Tibial nerve (tissue), 4 donors: ENCODE measurements at places on chromosomes 13 and 19. TPM values are rescaled to one million over a fixed set of nuclear protein-coding genes. Genes with fewer than 3 reads are reported as not detected.

DNA sequence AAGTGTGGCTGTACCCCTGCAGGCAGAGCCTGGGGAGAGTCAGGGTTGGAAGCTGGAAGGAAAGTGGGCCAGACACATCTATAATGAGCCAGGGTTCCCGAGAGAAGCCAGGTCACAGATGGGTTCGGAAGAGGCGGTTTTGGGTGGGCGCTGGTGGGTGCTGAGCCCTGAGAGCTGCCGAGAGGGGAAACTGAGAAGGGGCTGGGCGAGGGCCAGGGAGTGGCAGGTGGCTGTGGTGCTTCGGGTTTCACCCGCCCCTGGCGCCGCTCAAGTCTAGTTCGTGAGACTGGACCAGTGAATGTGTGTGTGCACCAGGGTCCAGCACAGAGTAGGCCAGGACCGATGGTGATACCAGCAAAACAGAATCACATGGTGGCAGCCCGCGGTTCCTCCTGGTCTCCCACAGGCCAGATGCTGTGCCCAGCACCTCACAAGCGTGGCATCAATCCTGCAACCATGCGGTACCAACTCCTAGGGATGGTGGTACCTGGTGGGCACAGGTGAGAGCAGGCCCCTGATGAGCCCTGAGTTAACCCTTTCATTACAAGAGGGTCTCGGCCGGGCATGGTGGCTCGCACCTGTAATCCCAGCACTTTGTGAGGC is 1.8 kb upstream of the LRRC4B start:
- no peak for DNase-seq

DNA sequence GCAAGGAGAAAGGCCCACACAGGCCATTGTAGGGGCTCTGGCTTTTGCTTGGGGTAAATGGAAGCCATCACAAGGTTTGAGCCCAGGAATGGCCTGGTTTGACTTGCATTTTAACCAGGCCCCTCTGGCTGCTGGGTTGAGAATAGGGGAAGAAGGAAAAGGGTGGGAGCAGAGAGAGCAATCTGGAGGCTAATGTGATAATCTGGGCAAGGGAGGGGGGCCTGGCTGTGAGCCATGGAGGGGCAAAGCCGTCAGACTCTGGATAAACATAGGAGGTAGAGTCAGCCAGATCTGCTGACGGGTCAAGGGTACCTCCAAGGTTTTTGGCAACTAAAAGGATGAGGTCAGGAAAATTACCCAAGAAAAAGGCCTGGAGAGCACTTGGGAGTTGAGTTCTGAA is 41.6 kb downstream of the RFX2 start:
- DNase-seq = no peak

DNA sequence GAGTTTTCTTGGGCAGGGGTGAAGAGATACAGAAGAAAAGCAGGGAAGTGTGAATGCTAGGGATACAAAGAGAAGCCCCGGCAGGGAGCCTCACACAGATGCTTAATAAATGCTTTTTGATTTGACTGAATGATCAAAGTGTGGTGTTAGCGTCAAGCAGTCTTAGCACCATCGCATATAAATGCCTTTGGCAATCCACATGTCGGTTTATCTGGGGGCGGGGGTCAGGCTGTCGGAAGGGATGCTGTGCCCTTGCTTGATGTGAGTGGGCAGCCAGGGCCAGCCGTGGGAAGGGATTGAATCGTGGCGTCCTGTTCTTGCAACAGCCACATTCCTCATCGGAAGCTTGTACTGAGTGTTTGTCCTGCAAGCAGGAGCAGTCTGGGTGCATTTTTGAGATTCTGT is 173.1 kb downstream of the LACC1 start:
- no peak for DNase-seq

Gene KLK10
- total RNA-seq = 0.22 TPM

DNA sequence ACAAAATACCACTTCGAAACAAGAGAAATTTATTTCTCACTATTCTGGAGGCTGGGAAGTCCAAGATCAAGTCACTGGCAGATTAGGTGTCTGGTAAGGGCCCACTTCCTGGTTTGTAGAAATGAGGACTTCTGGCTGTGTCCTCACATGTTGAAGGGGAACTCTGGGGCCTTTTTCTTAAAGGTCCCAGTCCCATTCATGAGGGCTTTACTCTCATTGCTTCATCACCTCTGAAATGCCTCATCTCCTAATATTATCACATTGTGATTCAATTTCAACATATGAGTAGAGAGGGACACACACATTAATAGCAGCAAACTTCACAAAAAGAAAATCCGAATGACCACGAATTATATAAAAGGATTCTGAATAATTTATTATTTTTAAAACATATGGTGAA is 21.6 kb upstream of the SIGLEC14 start:
- DNase-seq = no peak

Gene C5AR2
- total RNA-seq = 7.5 TPM

- no peak for DNase-seq
These were observed 20.8 kb upstream of the EBI3 start for GRCh38 chr19:4208385-4209094.

DNA sequence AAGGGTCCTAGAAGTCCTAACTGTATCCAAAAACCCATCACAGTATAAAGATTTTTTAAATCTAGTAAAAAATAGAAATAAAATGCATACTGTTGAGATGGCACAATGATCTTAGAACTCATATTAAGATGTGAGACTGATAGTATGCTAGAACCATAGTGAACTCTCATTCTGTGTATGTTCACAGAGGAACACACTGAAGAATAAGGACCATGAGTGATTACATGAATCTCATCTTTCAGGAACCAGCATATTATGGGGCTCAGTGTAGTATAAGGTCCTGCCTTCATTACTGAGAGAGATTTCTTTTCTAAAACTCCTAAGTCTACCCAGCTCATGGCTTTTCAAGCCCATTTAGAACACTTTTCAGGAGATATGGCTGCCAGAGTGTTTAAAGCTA is 59.8 kb upstream of the RFC3 start:
- DNase-seq = no peak

GRCh38 chr19:19423322-19423721 is 17.8 kb downstream of the GATAD2A start:
- no peak for DNase-seq

DNA sequence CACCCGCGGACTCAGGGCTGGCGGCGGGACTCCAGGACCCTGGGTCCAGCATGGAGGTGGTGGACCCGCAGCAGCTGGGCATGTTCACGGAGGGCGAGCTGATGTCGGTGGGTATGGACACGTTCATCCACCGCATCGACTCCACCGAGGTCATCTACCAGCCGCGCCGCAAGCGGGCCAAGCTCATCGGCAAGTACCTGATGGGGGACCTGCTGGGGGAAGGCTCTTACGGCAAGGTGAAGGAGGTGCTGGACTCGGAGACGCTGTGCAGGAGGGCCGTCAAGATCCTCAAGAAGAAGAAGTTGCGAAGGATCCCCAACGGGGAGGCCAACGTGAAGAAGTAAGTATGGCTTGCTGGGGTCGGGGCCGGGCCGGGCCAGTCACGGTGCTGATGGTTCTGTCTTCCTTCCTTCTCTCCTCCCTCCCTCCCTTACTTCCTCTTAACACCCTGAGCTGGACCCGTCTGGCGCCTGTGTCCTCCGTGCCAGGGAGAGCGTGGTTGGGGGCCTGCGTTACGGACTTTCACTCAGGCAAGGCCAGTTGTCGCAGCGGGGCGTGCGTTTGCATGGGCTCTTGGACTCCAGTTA is 1.4 kb downstream of the STK11 start:
- no peak for DNase-seq

- no peak for DNase-seq
These were observed 95.4 kb downstream of the CYSLTR2 start for GRCh38 chr13:48749144-48749543.

GRCh38 chr13:71590654-71591148 is 276.3 kb downstream of the DACH1 start:
- no peak for DNase-seq

Gene AMH
- total RNA-seq = 0.59 TPM

GRCh38 chr13:113726961-113727411 is 32.0 kb upstream of the TMEM255B start:
- DNase-seq = no peak

DNA sequence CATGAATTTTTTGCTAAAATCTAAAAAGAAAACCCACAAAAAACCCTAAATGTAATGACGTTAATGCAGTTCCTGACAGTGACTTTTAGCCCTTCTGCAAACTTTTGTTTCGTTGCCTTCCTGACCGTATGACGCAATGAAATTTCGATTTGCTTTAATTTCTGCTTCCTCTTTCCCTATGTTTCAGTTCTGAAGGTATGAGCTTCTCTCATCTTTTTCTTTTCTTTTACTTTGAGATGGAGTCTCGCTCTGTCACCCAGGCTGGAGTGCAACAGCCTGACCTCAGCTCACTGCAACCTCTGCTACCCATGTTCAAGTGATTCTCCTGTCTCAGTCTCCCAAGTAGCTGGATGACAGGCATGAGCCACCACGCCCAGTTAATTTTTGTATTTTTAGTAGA is 6.1 kb upstream of the LILRA5 start:
- no peak for DNase-seq

GRCh38 chr19:50694815-50695145 is 24.8 kb downstream of the SHANK1 start:
- DNase-seq = no peak

GRCh38 chr19:49065905-49066512 is 1.4 kb upstream of the NTF4 start:
- DNase-seq = no peak

DNA sequence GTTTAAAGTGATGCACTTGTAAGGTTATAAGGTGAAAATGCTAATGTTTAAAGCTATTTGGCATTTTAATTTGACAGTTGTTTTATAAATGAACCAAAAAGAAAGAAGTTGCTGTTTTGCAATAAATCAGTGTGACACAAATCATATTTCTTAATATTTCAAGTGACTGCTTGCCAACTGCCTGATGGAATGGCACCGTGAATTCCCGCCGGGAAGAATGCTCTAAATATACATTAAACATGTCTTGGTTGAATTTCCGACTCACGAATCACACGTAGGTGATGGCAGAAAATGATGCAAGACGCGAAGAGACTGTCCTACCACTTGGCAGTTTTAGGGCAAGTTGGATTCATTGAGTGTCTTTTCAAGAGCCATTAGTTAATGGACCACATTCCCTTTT is 3.1 kb upstream of the GJB2 start:
- DNase-seq = no peak

Gene ENOX1
- total RNA-seq = 2.6 TPM

Gene SPC24
- 2.6 TPM for total RNA-seq

GRCh38 chr19:11136400-11137101 is 19.0 kb downstream of the SPC24 start:
- DNase-seq = no peak

Gene SLC6A16
- total RNA-seq = 2.6 TPM

Gene KIR2DL1
- total RNA-seq = not detected

Gene MED29
- total RNA-seq = 34.3 TPM

GRCh38 chr19:34360354-34360909 is 4.6 kb upstream of the GPI start:
- DNase-seq = no peak

GRCh38 chr19:39631178-39631577 is 24.5 kb upstream of the LGALS16 start:
- DNase-seq = no peak

DNA sequence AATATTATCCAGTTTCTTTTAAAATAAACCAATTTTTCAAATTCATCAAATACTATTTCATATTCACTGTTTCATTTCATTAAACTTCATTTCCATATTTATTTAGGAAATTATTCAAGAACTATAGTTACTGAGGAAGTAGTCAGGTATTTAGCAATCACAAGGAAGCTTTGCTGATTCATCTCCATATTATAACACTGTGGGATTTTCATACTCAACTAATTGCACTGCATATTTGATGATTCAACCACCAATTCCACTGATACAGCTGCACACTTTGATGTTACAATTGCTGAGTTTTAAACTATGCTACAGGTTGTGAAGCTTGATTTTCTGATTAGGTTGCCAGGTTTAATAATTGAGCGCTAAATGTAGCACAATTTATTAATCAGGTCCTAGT is 556.8 kb upstream of the SLITRK1 start:
- no peak for DNase-seq

DNA sequence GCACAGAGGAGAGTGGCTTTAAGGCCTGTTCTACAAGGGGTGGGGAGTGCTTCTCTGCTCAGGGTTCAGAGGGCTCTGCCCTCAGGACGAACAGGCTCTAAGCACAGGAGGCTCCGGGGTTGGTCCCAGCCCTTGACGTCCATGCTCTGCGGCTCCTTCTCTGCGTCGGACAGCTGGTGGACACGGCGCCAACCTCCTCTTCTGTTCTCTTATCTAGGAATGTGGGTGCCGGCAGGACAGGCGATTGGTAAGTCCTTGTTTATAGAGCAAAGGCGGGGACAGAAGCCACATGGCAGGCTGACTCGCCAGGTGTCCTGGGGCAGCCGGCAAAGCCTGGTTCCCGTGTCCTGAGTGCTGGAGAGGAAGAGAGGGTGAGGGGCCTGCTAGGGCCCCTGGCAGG is 8.4 kb upstream of the RPS15 start:
- no peak for DNase-seq

DNA sequence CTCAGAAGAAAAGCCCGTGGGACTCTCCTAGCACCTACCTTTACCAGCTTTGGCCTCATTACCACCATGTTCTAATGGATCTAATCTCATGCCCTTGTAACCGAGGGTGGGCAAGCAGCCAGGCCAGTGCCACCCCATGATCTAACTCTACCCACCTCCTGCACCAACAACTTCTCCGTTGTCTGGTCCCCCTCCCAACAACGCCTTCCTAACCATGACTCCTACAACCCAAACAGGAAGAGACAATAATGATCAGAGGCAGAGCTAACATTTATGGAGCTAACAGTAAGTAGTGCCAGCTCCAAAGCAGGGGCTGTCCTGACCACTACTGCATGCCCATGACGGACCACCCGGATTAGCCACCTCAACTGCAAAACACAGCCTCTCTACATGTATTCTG is 3.5 kb downstream of the USP12 start:
- DNase-seq = no peak

Gene FDX2
- 19.2 TPM for total RNA-seq

Gene SRRM5
- total RNA-seq = 0.84 TPM

DNA sequence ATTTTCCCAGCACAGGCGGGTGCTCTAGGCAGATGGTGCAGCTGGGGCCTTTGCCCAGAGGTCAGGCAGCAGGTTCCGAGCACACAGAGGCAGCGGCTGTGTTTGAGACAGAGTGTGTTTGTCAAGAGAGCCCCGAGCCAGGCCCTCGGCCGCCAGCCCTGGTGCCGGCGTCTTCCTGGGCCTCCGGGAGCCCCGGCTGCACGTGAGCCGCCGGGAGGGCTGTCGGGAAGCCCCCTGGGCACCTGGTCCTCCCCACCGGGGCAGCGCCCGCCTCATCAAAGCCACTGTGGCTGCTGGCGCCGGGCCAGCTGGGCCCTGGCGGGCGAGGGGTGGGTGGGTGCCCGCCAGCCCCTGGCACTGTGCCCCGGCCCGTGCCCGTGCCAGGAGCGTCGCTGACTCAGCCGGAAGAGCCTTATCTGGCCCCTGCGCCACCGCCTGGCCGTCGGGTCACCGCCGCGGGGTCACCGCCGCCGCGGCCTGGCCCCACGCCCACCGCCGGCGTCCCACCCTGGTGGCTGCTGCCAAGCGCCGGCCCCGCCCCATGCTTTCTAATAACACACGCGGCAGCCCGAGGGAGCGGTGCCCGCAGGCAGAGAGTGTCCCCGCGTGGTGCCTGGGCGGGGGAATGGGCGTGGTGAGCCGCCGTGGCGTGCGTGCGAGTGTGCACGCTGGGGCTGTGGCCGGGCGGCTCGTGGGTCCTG is 14.9 kb downstream of the ARID3A start:
- peak; percentile 55 for DNase-seq

- DNase-seq = no peak
These were observed 364.0 kb downstream of the KCTD12 start for GRCh38 chr13:76522083-76522755.
